NCI-H1417 treated with DMSO at 0.1 percent for 48 hours (cell line): ENCODE measurements at places on chromosomes 11 and 22.

DNA sequence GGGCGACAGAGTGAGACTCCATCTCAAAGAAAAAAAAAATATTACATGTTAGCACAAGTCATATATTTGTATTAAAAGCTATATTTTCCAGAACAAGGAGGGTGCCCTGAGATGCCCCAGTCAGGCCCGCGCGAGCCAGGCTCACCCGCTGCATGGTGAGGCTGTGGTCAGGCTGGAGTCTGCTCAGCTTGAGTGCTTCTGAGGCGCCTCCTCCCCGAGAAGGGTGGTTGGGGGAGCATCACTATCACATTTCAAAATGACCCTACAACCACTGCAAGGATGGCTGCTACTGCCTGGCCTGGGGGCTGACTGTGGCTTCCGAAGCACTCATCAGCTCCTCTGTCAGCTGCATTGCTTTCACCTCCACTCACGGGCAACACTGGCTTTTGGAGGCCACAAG, 77.1 kb downstream of the SCUBE1 start:
- no peak for DNase-seq

GRCh38 chr11:82176365-82176764, 557.3 kb downstream of the FAM181B start:
- DNase-seq, result peak; percentile 76

- DNase-seq, result no peak
These were observed 1024.5 kb downstream of the LRRC4C start for GRCh38 chr11:40434926-40435325.

GRCh38 chr22:42637555-42637954, 2.8 kb downstream of the ATP5MGL start:
- DNase-seq, result no peak

- DNase-seq, result no peak
These were observed 315.5 kb downstream of the FAT3 start for GRCh38 chr11:92540096-92540495.

DNA sequence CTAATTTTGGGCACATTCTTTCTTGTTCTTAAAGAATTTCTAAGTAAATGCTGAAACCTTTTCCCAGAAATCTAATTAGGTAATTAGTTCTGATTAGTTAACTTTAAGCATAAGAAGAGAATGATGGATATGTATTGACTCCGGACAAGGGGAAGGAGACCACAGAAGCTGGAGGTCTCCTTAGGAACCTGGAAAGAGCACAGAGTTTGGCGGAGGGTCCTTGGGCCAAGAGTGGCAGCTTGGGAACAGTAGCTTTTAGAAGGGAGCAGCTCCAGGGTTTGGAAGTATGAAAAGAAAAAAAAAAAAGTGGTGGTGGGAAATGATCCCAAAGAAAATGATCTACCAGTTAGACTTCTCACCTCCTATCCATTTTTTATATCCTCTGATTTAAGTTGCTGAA, 42.7 kb downstream of the FAT3 start:
- no peak for DNase-seq

DNA sequence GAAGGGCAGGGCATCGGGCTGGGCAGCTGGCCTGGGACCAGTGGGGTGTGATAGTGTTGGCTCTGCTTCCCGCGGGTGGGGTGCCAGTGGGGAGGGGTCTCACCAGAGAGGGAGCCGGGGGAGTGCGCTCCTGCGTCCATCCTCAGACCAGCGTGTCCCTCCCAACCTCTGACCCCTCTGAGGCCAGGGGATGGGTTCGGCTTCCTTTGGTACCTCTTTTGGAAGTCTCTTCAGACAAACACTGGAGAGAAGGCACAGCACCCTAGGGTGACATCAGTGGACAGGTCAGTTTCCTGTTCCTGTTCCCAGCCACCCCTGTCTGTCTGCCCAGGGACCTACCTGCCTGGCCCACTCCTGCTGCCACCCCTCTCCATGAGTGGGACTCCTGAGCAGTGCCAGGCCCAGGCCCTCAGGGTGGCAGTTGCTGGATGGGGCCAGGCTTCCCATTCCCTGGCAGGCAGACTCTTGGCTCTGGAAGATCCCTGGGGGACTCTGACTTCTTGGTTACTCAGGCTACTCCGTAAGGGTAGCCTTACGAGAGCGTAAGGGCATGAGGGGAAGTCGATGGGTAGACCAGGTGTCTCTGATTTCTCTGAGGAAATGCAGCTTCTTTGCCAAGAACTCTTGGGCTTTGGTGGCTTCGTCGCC, 2.6 kb downstream of the TAGLN start:
- DNase-seq, result no peak

- DNase-seq, result no peak
These were observed 5.9 kb downstream of the ARRB1 start for GRCh38 chr11:75345455-75346160.

GRCh38 chr22:17638432-17639246, at the start of gene BCL2L13:
BCL2L13 (plus strand) TSS chr22:17638757; CDS start chr22:17655712, 16,955 bp downstream.
- peak; percentile 10 for DNase-seq

- no peak for DNase-seq
These were observed 4.3 kb downstream of the GRK2 start for GRCh38 chr11:67270256-67271204.
